Bladder microvascular endothelial cell (primary cell): ENCODE measurements at places on chromosomes 7 and 10. TPM values are rescaled to one million over a fixed set of nuclear protein-coding genes. Genes with fewer than 3 reads are reported as not detected.

CRPPA gene
- 0.97 and 2.1 TPM in 2 replicates for total RNA-seq

SYT15 gene
- 0.32 and 0.44 TPM in 2 replicates for total RNA-seq

SEC61G gene
- total RNA-seq = 84.8 and 110 TPM in 2 replicates

RET gene
- total RNA-seq = 0.69 TPM in 1 of 2 replicates, not detected in the other

HYAL4 gene
- total RNA-seq = 1.2 TPM in 1 of 2 replicates, not detected in the other
